ENCODE measurements at places on chromosomes 5 and 9.

DNA sequence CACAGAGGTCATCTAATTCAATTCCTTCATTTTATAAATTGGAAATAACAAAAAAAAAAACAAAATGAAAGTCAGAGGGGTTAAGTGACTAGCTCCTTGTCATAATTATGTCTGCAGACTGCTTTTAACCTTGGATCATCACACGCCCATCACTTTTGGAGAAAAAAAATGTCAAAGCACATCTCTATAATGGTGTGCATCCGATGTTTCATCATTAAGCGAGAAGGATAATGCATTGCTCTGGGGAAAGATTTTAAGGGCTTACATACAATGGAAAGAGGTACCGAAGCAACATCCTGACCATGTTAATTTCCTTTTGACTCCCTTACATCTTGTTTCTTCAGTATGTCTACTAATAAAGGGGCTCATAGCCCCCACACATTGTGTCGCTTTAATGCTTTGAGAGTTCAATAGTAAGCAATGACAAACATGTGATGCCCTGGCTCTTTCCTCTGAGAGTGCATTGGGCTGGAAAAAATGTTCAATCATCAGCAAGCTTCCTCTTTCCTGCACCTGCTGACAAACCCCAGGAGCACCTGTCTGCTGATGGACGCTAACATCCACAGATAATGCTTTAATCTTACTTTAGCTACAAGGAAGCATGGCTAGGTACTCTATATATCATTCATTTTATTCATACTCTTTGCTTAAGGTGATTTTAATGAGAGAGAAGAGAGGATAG is 242.2 kb downstream of the SMARCA2 start:
- no peak for DNase-seq

GRCh38 chr9:91758491-91758981 is 191.5 kb downstream of the ROR2 start:
- no peak for DNase-seq

- no peak for DNase-seq
Measured at GRCh38 chr9:85030316-85030715, 360.8 kb downstream of the NTRK2 start.

- DNase-seq: no peak
Measured at GRCh38 chr5:18702821-18703220, 1068.6 kb downstream of the TAF11L14 start.

DNA sequence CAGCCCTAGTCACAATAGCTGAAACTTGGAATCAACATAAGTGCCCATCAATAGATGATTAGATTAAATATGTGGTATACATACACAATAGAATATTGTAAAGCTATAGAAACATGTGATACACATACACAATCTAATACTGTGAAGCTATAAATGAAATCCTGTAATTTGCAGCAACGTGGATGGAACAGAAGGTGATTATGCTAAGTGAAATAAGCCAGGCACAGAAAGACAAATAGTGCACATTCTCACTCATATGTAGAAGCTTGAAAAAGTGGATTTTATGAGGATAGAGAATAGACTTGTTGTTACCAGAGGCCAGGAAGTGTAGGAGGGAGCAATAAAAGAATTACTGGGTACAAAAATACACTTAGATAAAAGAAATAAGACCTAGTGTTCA is 181.5 kb upstream of the TYRP1 start:
- no peak for DNase-seq

All from activated naive CD4-positive, alpha-beta T cell (primary cell).